Natural killer cell (primary cell): ENCODE measurements at places on chromosomes 11 and 22. TPM values are rescaled to one million over a fixed set of nuclear protein-coding genes. Genes with fewer than 3 reads are reported as not detected.

Gene ANKK1
- total RNA-seq = 0.73 TPM

Gene CCDC34
- 0.99 TPM for total RNA-seq

Gene C1QTNF4
- total RNA-seq = 1.3 TPM

Gene RFPL3
- not detected for total RNA-seq

Gene LGR4
- total RNA-seq = 0.70 TPM

Gene B3GAT1
- total RNA-seq = 65.1 TPM

Gene OR4X2
- total RNA-seq = not detected

DNA sequence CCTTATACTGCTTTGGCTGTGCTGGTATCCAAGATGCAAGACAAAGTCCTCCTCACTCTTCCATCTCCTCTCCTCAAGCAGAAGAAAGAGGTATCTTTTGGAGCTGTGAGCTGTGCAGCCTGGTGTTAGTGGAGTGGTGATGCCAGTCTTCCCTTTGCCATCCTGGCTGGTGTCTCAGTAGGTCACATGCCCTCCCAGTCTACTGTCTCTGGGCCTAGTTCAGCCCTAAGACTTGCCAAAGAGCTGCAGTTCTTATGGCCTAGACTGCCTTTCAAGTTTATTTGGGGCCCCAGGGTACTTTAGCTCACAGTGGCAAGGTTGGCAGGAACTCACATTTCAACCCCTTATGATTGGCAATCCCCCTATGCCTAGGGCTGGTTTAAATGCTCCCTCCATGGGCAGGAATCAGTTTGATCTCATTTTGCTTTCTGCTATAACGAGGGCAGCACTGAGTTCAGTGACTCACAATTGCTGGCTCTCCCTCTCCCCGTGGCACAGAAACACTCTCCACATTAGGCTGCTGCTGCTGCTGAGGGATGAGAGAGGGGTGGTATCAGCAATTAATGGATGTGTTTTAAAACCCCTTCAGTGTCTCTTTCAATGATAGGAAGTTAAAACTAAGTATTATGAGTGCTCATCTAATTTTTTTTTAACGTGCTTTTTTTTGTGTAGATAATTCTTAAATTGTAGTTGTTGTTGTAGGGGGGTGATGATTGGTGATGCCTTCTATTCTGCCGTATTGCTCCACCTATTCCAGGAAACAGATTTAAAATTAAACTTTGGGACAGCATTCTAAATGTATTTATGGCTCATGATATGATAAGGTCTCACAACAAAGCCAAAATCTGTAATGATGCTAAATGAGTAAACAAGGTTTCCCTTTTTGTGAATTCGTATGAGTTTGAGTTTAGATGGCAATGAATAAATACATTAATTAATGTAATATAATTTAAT is 1295.0 kb downstream of the JRKL start:
- no peak for DNase-seq

- no peak for DNase-seq
These were observed 66.7 kb downstream of the CEP164 start for GRCh38 chr11:117394221-117394925.

DNA sequence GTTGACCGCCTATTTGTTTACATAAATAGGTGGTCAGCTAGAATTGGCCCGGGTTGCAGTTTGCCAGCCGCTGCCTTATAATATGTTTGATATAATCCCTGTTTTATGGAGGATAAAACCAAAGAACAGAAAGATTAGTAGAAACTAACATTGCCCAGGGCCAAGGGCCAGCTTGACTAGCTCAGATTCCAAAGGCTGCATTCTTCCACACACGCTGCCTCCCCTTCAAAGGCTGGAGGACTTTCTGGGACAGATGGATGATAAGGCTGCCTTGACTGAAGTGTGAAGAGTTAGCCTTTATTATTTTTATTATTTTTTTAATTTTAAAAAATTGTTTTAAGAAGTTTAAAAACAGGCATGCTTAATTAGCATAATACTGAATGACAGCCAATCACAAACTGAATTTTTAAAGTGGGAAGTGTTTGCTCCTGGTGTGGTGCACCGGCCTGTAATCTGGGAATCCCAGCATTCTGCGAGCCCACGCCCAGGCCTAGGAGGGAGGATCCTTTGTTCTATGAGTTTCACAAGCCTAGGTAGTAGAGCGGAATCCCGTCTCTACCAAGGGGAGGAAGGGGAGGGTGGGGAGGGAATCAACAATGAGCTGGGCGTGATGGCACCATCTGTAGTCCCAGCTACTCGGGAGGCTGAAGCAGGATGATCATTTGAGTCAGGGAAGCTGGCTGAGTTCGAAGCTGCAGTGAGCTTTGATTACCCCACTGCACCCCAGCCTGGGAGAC is 114.9 kb downstream of the NAV2 start:
- DNase-seq = peak; percentile 5

GRCh38 chr11:16561150-16561549 is 177.3 kb upstream of the C11orf58 start:
- DNase-seq = no peak

DNA sequence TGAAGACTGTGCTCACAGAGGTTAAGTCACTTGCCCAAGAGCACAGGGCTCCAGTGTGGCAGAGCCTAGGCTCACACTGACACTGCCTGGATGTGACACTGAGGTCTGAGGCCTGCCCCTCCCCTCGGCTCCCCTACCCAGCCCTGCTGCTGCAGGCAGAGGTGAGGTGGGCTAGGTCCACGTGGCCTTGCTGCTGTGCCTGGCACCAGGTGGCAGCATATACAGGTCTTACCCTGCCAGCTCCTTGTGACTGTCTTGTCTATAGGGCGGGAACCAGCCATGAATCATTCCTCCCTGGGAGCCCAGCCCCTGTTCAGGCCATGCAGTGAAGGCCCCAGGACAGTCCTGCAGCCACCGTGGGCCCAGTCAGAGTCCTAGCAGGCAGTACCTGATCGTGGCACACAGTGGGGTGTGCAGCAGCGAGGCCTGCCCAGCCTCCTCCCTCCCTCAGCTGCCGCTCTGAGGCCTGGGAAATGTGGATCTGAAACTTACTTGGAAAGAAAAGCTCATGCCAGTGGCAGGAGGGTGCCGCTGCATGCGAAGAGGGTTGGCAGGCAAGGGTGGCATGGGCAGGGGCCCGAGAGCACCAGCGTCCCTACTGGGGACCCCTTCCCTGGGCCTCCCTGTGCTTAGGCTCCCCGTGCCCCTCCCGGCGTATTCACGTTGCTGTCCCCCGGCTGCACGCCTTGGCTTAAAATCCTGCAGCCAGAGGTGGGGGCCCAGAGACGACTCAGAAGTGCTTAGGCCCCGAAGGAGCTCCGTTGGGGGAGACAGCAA is 1.2 kb upstream of the CERK start:
- peak; percentile 61 for DNase-seq

DNA sequence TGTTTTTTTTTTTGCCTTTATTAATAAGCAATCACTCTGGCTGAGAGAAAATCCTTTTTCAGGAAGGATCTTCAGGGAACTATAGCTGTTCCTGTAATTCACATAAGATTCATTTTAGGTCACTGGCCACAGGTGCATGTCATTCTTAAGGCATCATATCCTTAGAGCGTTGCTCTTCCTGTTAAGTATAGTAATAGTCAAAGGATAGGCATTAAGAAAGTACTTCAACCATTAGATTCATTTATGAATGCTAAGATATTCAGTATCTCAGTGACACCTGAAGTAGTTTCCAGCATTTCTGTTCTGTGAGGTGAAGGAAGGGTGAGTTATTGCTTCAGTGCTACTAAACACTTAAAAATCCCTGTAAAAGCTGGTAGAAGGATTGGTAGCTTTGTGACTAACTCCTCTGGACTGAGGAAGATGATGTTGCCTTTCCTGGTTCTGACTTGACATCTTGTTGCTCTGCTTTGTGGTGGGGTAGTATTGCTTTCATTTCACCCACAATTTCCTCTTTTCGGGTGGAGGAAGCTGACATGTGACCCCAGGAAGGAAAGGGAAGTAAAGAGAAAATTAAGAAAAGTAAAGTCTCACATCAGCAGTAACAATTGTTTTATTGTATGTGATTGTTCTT is 34.7 kb downstream of the RNF169 start:
- no peak for DNase-seq

- no peak for DNase-seq
These were observed 70.9 kb downstream of the CCDC34 start for GRCh38 chr11:27291954-27292636.

DNA sequence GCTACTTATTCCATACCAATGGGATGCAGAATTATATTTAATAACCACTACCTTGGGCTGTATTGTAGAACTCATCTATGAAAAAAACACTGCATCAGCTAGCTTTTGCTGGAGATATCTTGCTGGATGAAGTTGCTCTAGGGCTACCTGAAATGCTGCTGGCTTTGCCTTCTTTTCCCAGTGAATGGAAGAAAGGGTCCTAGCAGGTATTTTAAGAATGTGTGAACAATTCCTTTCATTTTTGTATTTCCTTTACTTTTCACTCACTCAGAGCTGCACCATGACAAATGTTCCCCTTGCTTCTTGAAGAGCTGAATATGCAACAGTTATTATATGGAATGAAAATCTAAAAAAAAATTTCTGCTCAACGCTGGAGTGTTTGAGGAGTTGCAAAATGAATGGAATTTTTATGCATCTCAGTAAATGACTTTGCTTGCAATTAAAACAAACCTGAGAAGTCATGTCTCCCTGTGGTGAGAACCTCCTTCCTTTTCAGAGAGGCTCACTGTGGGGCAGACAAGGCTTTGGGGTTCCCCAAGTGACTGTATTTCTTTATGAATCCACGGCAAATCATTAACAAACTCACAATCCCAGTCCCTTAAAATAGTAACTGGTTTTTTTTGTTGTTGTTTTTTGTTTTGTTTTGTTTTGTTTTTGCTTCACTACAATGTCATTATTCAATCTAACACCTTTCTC is 566.8 kb upstream of the KIRREL3 start:
- DNase-seq = no peak

DNA sequence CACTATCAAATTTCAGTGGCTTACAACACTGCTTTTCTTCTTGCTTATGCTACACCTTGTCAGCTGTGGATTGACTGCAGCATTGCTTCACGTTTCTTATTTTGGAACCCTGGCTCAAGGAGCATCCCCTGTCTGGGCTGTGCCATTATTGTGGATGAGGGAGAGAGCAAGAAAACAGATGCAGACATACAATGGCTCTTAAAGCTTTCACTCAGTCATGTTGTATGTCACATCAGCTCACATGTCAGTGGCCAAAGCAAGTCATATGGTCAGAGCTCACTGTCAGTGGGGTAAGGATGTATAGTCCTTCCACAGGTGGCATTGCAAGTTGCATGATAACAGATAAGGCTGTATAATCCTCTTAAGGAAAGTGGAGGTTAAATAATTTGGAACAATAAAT is 10.0 kb downstream of the ARHGEF12 start:
- DNase-seq = no peak
